Cortex of kidney (tissue), 1 donor: ENCODE measurements at places on chromosomes 13 and 19.

- DNase-seq, result no peak
Observed at GRCh38 chr19:29855087-29855486, 43.3 kb downstream of the CCNE1 start.

DNA sequence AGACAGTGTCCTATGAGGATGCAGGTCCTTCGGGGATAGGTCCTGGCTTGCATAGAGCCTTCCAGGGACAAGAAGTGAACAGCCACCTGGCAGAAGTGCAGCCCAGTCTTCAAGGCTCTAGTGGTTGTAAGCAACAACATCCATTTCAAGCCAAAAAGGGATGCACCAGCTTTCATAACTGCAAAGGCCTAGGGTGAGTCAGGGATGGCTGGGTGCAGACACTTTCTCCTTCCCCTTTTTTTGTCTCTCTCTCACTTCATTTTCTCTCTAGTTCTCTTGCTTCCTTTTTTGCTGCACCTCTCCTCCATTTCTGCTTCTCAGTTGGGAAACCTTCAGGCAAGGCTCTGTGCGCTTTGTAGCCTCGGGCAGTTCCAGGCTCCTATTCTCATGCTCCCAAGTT is 196.2 kb upstream of the ZNF536 start:
- no peak for DNase-seq

GRCh38 chr19:14363183-14364097 is 17.8 kb upstream of the ADGRE5 start:
- no peak for DNase-seq

- DNase-seq, result no peak
Observed at GRCh38 chr19:43594710-43595604, 977 bp downstream of the IRGQ start.

DNA sequence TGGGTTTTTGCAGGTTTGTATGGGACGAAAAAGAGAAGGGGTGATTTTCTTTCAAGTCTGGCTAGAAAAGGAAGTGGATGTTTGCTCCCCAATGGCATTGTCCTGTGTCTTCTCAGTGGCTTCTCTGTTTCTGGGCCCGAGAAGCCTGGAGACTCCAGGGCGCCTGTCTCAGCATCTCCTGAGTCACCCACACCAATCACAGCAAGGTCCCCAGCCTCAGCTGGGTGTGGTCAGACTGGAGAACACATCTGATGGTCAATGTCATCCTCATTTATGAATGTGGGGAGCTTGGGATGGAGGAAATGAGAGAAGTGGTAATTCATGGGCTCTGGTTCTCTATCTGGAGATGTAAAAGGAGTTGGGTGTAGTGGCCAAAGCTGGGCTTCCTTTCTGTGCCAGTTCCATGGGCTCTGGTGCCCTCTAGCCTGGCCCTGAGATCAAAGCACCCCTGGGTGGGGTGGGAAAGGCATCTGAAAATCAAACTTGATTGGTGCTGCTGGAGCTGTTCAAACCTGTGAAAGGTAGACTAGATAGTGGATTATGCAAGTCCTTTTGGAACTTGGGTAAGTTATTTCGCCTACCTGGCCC is 13.4 kb downstream of the RASL11A start:
- DNase-seq, result no peak
